ENCODE measurements at places on chromosomes 4 and X.

GRCh38 chrX:150893936-150894335 is 4.5 kb downstream of the CD99L2 start:
- DNase-seq, result no peak

DNA sequence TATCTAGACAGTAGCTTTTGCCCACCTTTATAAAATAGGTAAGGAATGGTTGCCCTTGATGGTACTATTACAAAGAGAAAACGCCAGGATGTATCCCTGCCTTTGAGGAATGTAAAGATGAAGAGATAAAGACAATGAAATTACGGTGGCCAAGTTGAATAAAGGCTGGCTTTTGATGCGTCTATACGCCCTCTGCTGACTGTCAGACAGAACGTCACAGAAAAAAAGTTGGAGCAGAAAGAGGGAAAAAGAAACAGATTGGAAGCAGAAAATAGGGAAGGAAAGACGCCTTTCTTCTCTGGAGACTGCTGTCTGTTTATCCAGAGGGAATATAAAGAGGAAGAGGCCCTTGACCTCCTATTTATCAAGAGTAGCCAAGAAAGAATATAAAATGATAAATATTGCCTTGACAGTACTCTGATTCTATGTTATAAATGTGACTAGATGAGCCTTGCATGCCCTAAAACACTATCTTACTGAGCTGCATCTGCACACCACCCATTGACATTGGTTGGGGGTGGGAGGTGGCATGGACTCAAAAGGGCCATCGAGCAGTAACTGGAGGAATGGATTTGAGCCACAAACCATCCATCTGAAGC is 30.6 kb downstream of the PCDH19 start:
- no peak for DNase-seq

DNA sequence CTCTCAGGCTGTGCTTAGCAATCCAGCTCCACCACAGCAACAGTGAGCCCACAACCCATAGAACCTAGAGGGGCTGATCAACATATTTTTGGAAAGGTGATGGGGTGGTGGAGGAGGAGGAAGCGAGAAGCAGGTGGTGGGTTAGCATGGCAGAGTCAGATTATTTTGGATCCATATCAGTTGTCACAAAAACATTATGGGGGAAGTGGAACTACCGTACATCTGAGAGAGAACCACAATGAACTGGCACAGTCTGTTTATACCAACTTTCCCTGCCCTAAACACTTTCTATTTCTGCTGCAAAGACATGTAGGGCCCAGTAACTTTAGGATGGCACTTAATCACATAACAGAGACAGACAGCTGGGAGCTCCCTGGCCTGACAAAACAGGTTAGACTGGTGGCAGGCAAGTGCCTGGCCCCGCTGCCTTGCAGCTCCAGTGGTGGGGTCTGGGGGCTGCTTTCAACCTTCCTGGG is 4.3 kb downstream of the SLC9A7 start:
- DNase-seq, result no peak

GRCh38 chrX:2430265-2430825 is 70.4 kb downstream of the DHRSX start:
- DNase-seq, result no peak

DNA sequence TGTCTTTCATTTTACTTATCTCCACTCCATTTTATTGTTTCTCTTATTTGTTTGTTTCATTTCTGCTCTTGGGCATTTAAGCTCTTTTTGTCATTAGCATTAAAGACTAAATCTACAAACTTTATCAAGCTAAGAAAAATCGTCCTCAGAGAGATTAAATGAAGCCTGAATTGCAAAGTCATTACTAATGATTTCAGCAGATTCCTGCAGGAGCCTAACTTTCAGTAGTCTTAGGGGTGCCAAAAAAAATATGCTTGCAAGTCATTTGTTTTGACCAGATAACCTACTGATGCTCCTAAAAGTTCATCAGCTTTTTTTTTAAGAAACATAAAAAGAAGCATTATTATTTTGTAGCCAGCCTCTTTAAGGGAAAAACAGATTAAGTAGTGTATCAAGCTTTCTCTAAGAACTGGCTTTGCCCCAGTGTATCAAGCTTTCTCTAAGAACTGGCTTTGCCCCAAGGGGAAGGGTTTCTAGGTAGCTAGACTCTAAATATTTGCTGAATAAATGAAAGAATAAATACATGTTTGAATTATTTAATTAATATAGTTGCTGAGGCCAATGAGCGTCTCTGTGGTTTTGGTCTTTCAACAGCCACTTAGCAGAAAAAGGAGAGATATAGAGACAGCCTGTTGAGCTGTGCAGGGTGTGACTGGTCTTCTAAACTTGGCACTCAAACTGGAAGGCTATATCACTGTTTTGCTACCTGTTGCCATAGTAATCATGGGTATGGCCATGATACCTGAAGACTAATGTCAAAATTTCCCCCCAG is 174.2 kb downstream of the BTC start:
- DNase-seq, result no peak

DNA sequence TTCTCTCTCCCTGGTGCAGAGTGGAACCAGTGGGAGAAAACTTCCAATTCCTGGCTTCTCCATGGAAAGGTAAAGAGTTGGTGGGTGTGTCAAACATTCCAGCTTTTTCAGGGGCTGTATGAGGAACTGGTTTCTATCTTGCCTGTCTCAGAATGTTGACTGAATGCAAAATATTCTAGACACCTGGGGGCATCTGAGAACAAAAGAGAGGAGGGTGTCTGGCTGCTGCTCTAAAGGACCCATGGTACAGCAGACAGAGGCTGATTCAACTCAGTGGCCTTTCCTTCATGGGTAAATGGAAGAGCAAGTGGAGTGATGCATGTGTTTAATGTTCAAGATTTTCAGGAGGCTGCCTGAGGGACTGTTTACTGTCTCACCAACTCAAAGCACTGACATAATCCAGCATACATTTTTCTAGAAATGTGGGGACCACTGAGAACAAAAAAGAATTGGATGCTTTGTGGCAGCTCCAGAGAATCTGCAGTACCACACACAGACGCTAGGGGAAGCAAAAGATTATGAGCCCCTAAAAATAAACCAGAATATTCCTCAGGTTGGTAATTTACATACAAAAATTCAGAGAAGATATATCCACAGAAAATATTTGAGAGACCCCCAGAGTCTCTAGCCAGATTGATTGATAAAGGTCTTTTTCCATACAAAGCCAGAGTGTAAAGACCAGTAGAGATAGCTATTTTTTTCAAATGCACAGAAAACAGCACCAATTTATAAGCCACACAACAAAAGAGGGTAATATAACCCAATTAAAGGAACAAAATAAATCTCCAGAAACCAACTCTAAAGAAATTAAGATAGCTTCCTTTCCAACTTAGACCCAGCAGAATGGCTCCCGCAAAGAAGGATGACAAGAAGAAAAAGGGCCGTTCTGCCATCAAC is 48.0 kb upstream of the STARD8 start:
- DNase-seq, result no peak

DNA sequence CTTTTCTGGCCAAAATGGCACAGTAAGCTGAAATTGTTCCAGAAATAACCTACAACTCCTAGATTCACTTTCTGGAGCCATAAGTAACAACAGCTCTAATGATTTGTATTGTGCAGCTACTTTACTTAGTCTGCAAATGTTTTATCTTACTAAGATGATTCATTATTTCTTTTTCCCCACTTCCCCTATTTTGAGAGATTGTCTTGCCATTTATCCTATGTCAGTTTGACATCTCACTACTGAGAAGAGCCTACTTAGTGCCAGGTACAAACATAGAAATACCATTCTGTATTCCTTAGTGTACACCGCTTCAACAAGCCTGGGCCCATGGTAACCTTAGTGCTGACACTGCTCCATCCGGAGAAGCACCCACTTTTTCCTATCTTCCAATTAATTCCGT is 13.8 kb upstream of the STK26 start:
- no peak for DNase-seq

DNA sequence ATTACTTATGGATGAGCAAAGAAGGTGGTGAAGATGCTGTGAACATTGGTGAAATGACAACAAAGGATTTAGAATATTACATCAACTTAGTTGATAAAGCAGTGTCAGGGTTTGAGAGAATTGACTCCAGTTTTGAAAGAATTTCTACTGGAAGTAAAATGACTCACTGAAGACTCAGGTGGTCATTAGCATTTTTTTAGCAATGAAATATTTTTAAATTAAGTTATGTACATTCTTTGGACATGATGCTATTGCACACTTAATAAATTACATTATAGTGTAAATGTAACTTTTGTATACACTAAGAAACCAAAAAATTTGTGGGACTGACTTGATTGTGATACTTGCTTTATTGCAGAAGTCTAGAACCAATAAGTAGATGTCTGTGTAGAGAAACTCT is 56.9 kb downstream of the USO1 start:
- no peak for DNase-seq

DNA sequence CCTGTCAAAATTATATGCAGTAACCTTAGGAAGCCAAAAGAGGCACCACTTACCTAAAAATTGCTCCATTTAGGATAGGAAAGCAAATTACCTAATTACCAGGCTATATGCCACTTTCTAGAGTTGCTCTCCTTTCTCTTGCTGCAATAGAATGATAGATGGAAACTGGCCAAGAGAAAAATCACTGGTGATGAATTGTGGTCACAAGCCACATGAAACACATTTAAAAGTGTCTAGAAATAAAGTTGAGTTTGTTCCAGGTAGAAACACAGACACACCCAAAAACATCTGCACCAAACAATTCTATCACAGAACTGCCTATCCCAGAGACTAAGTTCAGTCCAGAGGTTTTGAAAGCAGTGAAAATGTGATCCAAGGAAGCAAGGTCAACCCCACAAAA is 337.7 kb downstream of the PCDH19 start:
- DNase-seq, result no peak

GRCh38 chrX:24169211-24169610 is 19.7 kb downstream of the ZFX start:
- no peak for DNase-seq

DNA sequence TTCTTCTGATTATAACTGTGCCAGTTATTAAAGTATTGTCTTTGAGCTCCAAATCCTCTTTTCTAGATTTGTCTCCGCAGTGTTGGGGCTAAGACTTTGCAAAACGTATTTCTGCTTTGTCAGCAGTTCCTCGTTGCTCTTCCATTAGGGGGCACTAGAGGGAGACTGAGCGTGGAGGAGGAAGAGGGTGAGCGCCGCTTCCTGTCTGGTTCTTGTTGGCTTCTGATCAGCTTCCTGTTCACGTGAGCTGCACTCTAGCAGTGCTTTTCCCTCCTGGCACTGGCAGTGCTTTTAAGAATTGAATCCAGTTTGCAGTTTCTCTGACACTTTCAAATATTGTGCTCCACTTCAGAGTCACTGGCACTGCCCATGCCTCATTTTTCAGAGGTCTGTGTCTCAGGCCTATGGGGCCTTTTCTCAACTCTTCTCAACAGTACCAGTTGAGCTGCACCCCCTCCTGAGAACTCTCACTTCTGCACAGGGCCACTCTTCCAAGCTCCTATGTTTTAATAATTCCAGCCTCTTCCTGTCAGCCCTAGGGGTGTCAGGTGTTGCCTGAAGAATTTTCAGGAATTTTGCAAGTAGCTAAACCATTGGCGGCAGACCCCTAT is 54.4 kb upstream of the LCORL start:
- DNase-seq, result no peak

DNA sequence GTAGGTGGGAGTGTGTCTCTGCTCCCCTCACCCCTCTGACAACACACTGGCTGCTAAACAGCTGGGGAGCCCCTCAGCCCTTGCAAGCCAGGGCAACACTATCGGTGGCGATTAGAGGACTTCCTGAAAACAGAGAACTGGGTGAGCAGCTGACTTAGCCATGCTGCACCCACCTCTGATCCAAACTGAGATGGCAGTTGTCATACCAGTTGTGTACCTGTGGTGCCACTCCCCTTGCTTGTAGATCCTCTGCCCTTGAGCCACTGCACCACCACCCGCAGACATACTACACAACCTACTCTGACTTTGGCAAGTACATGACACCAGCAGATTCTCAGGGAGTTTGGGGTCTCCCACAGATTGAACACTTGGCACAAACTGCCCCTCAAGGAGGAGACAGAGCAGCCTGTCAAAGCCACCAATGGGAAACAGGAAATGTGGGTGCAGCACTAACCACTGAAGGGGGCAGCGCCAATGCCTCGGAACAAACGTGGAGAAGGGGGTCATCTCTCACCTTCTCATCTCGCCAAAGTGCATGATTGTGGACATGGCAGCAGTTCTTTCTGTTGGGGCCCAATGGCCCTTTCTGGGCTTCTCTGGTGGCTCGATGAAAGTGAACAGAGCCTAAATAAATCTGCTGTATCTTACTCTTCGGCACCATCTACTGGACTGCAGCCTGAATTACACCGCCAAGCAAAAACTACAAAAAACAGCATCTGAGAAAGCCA is 119.8 kb downstream of the NEK1 start:
- no peak for DNase-seq
